ENCODE measurements at places on chromosomes 4 and X. TPM values are rescaled to one million over a fixed set of nuclear protein-coding genes. Genes with fewer than 3 reads are reported as not detected.

KIF4A gene
- total RNA-seq = 24.3 TPM

UGT8 gene
- total RNA-seq = not detected

SSX3 gene
- total RNA-seq = not detected

FRG2 gene
- not detected for total RNA-seq

PRDM8 gene
- 23.8 TPM for total RNA-seq

ADH7 gene
- not detected for total RNA-seq

BTC gene
- not detected for total RNA-seq

TCEAL2 gene
- total RNA-seq = not detected

CCNQ gene
- total RNA-seq = 28.7 TPM

SMAD1 gene
- total RNA-seq = 10.1 TPM

CTAG1A gene
- not detected for total RNA-seq

- no peak for DNase-seq
Measured at GRCh38 chr4:26858947-26859401, 1.7 kb upstream of the STIM2 start.

- no peak for DNase-seq
Measured at GRCh38 chr4:41329361-41329760, 72.6 kb downstream of the UCHL1 start.

DNA sequence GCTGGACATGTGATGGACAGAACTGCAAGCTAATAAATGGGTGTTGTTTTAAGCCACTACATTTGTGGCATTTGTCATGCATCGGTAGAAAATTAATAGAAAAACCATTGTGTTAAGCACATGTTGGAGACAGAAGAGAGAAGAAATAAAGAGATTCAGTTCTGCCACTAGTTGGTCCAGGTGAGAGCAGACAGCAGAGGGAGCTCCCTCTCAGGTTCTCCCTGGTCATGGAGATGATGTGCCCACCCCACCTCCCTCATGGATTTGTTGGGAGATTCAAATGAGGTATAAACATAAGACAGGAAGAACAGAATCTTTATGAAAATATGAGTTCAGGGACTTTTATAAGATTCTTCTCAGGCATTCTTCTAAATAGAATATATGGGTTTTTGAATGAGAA is 36.8 kb upstream of the OCIAD2 start:
- DNase-seq = no peak

GRCh38 chr4:124431653-124432192 is 280.8 kb downstream of the ANKRD50 start:
- DNase-seq = peak; percentile 24

GRCh38 chr4:3399277-3400194 is 42.2 kb upstream of the HGFAC start:
- peak; percentile 8 for DNase-seq

DNA sequence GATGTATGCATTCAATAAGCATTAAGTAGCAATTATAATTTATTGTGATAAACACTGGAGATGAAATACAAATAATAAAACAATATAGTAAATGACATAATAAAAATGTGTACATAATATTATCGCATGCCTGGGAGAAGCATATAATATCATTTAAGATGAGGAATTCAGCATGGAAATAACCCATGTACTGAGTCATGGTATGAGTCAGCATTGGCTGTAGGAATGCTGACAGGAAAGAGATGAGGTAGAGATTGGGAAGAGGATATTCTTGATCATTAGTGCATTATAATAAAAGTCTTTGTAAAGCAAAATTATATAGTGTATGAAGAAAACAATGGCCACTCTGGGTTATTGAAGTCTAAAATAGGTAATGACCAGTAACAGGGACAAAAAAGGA is 82.8 kb downstream of the MAGEB10 start:
- peak; percentile 43 for DNase-seq

GRCh38 chr4:140807491-140808252 is 51.5 kb upstream of the TBC1D9 start:
- DNase-seq = peak; percentile 2

DNA sequence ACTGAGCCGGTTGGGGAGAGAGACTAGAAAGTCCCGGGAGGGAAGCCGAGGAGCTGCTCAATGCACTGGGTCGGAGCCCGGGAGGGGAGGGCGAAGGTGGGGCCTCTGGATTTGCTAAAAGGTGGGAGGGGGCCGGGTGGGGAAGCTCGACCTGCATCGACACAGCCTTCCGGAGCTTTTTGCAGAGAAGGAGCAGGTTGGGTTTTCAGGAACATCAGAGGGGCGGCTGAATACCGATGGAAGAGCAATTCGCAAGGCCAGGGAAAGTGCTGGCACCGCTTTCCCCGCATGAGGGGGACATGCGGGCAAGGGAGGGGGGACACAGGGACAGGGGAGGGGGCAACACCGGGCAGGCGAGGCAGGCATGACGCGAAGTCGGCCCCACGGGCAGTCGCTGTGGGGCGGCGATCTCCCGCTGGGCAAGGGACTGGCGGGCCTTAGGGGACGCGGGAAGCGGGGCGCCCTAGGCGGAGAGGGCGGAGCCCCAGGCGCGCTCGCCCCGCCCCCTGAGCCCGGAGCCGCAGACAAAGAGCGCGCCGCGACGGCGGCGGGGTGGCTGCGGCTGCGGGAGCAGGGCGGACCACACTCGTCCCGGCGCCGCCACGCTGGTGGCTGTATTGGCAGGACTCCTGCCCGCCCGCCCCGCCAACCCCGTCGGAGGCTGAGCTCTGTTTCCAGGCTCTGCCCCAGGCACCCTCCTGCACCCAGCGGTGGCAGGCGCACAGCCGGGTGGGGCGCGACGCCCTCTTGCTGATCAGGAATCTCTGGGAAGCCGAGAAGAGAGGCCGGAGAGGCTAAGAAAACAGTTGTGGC is 11.6 kb downstream of the PDZD4 start:
- DNase-seq = no peak

DNA sequence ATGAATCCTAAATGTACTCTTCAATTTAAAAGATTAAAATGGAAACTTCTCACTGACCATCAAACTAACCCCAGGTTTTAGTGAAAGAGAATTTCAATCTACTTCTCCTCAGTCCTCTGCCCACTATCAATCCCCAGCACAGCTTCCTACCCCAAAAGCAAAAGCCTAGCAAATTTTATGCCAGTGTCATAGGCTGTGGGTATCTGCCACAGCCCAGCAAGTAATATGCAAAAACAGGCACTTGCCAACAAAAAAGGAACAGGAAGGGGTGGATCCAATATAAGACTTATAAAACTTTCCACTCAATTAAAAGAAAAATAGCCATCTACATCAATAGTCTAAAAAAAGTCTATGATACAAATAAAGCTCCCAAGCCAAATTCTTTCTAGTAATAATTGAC is 22.3 kb downstream of the CAMK2D start:
- no peak for DNase-seq

GRCh38 chr4:91936311-91936710 is 367.5 kb upstream of the GRID2 start:
- DNase-seq = no peak

DNA sequence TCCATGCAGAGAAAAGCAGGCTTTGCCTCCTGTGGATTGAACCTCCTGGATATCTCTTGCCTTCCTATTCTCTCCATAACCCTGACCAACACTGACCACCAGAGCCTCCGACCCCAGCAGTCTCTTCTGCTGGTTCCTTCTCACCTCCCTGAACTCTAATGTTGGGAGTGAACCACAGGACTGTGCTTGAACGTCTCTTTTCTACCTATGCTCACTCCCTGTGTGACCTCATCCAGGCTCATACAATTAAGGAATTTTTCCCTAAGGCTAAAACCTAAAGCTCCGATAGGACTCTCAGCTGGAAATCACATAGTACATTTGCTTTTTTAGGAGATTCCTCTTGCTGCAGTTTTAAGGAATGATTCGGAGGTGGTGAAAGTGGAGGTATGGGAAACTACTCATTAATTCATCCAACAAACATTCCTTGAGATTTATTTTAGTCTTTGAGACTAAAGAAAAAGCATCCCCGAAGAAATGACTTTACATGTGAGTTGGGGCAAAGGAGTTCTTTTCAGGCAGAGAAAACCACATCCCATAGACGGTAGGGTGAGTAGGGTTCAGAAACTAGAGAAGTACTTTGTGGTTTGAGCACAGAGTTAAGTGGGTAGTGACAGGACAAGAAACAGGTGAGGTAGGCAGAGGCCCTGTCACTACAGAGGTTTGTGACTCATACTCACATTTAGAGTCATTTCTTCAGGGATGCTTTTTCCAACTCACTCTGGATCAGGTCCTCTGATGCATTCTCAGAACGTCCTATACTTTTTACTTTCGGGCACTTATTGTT is 30.8 kb downstream of the NDNF start:
- DNase-seq = no peak

DNA sequence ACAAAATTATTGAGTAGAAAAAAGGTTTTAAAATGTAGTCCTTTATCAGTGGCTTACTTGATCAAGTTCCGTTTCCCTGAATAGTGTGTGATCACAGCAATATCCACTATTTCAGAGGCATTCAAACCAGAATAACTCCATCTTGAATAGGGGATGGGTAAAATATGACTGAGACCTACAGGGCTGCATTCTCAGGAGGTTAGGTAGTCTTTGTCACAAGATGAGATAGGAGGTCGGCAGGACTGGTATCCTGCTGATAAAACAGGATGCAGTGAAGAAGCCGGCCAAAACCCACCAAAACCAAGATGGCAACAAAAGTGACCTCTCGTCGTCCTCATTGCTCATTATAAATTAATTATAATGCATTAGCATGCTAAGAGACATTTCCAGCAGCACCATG is 24.7 kb downstream of the TSPAN6 start:
- DNase-seq = no peak

DNA sequence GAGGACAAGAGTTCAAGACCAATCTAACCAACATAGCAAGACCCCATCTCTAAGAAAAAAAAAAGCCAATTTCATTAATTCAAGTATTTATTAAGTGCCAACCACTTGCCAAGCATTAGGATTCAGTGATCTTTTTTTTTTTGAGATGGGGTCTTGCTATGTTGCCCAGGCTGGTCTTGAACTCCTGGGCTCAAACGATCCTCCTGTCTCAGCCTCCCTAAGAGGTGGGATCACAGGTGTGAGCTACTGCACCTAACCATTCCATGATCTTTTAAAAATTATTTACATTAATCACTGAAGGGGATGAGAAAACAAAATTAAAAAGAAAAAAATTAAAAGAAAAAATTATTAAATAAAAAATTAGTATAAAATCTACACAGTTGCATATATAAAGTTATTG is 24.4 kb downstream of the HELQ start:
- no peak for DNase-seq

- DNase-seq = no peak
Measured at GRCh38 chr4:95232358-95233156, 316.2 kb downstream of the UNC5C start.

GRCh38 chr4:20075248-20075871 is 176.3 kb upstream of the SLIT2 start:
- peak; percentile 18 for DNase-seq

DNA sequence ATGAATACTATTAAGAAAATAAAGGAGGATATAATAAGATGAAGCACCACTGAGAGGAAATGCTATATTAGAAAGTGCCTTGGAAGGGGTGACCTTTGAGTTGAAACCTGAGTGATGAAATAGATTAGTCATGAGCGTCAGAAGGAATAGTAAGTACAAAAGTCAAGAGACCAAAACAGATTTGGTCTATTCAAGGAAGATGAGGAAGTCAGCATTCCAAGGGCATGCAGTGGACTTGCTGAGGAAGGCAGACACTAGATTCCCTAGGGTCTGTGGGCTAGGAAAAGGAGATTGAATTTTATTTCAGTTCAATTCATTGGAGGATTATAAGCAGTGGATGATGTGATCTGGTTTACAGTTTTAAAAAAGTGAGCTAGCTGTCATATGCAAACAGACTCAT is 73.0 kb upstream of the WDFY3 start:
- no peak for DNase-seq

- DNase-seq = no peak
Measured at GRCh38 chrX:45807572-45808425, 607.1 kb upstream of the DIPK2B start.

DNA sequence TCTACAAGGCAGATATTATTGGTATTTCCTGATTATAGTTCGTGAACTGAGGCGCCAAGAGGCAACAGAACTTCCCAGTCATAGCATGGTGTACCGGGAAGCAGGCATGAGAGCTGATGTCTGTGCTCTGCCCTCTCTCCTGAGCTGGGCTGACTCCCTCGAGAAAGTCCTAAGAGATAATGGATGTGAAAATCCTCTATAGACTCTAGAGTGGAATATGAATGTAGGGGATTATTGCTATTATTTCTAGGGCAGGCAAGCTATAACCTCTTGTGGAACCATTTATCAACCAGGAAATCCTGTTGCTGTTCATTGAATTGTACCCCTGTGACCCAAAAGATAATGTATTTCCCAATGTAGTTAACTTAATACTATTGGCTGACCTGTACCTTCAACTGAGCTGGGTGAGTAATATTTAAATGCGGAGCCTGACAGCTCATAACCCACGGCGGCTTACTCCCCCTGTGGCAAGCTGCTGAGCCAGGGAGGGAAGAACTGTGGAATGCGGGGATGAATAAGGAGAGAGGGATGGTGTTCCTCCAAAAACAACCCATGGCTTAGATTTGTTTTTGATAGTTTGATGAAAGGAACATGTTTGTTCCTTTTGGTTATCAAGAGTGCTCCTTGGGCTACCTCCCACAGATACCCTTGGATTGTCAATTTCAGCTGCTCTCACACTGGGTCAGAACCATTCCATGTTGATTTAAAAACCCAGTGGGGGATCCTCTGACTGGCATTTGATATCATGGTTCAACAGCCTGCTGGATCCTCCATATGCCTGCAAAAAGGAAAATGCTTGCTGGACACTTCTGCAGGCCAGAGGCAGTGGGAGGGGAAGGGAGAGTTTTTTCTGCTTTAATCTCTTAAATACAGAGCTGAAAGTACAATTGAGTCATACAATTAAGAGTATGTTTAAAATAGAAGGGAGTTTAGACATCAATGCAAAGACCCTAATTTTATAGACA is 339.0 kb upstream of the BOD1L1 start:
- peak; percentile 83 for DNase-seq

GRCh38 chr4:12932203-12932788 is 551.8 kb downstream of the RAB28 start:
- DNase-seq = no peak

GRCh38 chr4:25703731-25704388 is 48.2 kb downstream of the SLC34A2 start:
- peak; percentile 37 for DNase-seq

GRCh38 chr4:92333016-92333415 is 29.2 kb downstream of the GRID2 start:
- no peak for DNase-seq

DNA sequence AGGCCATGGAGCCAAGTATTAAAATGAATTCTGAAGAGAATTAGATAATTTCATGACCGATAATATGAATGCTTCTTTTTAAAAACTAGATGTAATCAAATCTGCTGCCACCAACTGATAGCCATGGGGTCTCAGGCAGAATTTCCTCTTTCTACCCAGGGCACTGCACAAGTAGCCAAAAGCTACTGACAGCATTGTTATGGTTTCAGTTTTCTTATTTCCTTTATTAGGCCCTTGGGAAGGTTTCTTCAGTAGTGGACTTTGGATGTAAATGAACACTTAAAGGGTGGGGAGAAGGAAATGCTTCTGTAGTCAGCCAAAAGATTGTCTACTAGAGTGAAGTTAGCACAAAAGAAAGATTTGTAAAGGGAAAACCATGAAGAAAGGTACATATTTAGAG is 686.0 kb downstream of the ADGRL3 start:
- no peak for DNase-seq
